SK-N-DZ (cell line): ENCODE measurements at places on chromosomes 1 and 21.

- DNase-seq: peak; percentile 16
These were observed 30.8 kb upstream of the RPTN start for GRCh38 chr1:152189657-152190442.

- DNase-seq: peak; percentile 43
These were observed 76.9 kb downstream of the CLIC6 start for GRCh38 chr21:34745557-34746255.

DNA sequence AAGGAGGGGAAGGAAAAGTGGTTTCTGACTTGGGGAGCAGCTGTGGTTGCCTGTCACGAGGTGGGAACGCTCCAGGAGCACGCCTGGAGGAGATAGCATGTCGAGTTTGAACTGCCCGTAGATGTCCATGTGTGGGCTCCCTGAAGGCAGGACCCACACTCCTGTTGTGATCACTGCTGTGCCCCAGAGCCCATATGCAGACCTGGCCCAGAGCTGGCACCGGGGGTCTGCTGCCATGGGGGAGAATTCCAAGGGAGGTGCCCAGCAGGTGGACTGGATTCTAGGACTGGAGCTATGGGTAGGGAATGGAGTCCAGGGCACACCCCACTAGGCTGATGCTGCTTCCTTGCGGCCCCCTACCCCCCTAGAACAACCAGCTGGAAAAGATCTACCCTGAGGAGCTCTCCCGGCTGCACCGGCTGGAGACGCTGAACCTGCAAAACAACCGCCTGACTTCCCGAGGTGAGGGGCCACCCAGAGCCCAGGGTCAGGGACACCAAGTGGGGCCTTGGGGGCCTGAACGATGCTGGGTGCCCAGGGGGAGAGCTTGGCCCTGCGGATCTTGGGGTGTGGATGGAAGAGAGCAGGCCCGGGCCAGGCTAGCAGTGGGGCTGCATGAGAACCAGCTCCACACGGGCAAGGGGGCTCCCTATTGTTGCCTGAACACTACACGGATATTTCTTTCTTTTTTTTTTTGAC, 9.3 kb downstream of the PODN start:
- DNase-seq: no peak

DNA sequence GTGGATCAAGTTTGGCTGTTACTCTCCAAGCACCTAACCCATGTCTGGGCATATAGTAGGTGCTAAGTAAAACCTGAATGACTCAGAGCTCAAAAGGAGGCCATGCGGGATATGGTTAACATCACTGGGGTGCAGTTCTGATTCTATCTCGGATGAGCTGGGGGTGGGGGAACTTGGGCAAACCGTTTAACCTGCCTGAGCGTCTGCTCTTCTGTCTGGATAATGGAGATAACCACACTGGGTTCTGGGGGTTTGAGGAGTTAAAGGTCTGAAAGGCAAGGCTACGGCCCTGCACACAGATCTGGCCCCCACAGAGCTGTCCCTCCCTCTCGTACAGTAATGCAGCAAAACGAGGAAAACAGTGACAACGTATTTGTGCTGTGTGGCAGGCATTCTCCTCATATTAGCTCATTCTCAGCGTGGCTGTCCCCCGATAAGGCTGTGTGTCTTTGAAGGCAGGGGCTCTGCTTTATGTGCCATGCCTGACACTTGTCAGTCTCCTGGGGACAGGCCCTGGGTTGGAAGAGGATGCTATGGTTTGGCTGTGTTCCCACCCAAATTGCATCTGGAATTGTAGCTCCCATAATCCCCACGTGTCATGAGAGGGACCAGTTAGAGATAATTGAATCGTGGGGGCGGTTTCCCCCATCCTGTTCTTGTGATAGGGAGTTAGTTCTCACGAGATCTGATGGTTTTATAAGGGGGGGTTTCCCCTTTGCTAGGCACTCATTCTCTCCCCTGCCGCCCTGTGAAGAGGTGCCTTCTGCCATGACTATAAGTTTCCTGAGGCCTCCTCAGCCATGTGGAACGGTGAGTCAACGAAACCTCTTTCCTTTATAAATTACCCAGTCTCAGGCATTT, 6.8 kb upstream of the ALDH4A1 start:
- no peak for DNase-seq
